ENCODE measurements at places on chromosomes 2 and 18.

- DNase-seq, result no peak
Observed at GRCh38 chr18:58861861-58862301, 2.8 kb upstream of the ZNF532 start.

- no peak for DNase-seq
Observed at GRCh38 chr2:110770959-110771431, 38.6 kb downstream of the ACOXL start.

DNA sequence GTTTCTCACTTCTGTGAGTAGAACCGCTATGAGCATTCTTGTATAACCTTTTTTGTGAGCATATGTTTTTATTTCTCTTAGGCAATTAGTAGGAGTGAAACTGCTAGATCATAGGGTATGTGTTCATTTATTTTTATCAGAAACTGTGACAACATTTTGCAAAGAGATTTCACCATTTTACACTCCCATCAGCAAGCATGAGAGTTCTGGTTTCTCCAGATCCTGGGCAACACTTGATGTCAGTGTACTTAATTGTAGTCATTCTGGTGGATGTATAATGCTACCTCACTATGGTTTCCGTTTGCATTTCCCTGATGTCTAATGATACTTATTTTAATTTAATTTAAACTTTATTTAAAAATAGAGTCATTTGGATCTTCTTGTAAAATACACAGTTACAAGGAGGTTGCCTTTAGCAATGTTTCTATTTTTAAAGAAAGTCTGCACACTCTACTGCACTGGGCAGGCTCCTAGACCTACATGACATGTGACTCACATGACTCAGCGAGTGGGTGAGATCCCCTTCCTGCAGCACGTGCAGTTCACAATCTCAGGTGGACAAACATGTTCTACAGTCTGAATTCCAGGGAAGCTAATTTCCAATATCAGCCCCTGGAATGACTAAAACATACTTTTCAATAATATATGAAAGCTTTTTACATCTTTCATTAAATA, 127.0 kb upstream of the BCL2L11 start:
- no peak for DNase-seq

GRCh38 chr2:111127351-111127750, 6.6 kb downstream of the BCL2L11 start:
- DNase-seq, result no peak

- DNase-seq, result no peak
Observed at GRCh38 chr18:12053289-12053688, 40.4 kb upstream of the ANKRD62 start.

GRCh38 chr18:37507239-37507638, 58.4 kb downstream of the CELF4 start:
- DNase-seq, result no peak
